ENCODE measurements at places on chromosomes 12 and 14. TPM values are rescaled to one million over a fixed set of nuclear protein-coding genes. Genes with fewer than 3 reads are reported as not detected.

Gene BCL2L14
- total RNA-seq: not detected

Gene C12orf60
- total RNA-seq: 0.63 TPM

Gene LRRK2
- 0.13 TPM for total RNA-seq

- no peak for DNase-seq
These were observed 165.2 kb downstream of the BRMS1L start for GRCh38 chr14:35991356-35991755.

- no peak for DNase-seq
These were observed 5.2 kb downstream of the ENO2 start for GRCh38 chr12:6919588-6919987.

GRCh38 chr14:59177262-59177661 is 11.2 kb upstream of the DAAM1 start:
- no peak for DNase-seq

Measured in dermis microvascular lymphatic vessel endothelial cell (primary cell).